IPS DF 6.9 (cell line): ENCODE measurements at places on chromosomes 7 and 10.

- DNase-seq, result no peak
These were observed 282.7 kb upstream of the SEMA3D start for GRCh38 chr7:85469446-85470010.

- DNase-seq, result no peak
These were observed 63.3 kb downstream of the CTTNBP2 start for GRCh38 chr7:117809958-117810357.

GRCh38 chr7:68461430-68461829 lies 1136.8 kb upstream of the AUTS2 start:
- no peak for DNase-seq

GRCh38 chr7:84236398-84236797 lies 41.8 kb upstream of the SEMA3A start:
- no peak for DNase-seq

- DNase-seq, result no peak
These were observed 40.6 kb downstream of the MGAM2 start for GRCh38 chr7:142152076-142152475.

DNA sequence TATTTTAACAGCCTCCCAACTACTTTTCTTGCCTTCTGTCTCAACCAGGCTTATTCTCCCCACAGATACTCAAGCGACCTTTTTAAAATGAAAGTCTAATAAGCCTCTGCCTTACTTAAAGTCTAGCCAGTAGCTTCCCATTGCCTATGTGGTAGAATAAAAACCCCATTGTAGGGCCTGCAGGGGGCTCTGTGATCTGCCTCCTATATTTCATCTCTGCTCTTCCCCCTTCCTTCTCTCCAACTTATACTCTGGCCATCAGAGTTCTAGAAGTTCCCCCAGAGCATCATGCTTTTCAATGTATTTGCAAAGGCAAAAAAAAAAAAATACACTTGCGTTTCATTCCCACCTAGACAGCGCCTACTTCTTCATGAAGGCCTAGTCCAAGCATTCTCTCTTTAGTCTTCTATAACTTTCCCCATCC lies 167.7 kb upstream of the ADO start:
- no peak for DNase-seq

DNA sequence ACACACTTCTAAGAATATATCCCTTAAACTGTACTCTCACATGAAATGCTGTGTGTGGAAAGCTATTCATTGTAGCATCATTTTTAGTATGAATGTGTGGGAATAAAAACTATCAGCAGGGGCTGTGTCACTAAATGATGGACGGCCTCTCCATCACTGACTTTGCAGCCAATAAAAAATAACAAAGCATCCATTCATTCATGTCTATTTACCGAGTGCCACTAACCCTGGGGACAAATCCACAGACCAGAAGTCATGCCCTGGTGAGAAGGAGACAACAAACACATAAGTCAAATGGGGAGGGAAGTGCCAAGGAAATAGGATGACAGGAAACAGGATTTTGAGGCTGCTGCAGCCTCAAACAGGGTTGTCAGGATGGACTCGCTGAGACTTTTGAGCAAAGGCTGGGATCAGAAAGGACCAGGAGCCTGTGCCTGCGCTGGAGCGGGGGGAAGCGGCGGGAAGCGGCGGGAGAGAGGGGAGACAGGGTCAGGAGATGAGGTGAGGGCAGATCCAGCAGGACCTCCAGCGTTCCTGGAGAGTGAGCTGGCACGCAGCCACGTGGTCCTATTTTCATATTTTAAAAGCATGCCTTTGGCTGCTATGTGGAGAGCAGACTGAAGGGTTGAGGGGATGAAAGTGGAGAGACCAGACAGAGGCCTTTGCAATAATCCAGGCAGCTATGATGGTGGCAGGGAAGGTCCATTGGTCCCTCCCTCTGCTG lies 2.2 kb upstream of the NOM1 start:
- no peak for DNase-seq

DNA sequence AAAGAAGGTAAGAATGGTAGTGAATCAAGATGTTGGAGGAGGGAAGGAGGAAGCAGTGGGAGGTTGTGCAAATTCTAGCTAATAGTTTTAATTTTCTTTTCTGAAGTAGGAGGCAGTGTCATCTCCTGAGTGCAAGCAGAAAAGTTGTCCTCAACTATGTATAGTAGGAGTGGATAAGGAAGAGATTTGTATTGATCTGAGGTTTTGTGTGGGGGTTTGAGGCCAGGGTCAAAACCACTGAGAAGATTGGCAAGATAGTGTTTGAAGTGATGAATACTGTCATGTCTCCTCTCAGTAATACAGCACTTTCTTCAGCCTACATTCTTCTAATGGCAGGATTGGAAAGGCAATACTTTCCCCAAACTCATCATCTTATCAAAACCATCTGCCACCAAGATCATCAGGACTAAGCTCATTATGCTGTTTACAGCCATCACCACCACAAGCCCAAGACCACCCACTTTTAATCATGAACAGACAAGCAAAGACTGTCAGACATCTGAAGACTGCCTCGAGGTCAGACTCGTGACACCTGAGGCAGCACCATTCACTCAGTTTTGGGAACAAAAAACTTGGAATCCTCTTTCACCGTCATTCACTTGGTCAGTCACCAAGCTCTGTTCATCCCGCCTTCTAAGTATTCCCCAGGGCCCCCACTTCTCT lies 1.5 kb upstream of the MIOS start:
- no peak for DNase-seq

DNA sequence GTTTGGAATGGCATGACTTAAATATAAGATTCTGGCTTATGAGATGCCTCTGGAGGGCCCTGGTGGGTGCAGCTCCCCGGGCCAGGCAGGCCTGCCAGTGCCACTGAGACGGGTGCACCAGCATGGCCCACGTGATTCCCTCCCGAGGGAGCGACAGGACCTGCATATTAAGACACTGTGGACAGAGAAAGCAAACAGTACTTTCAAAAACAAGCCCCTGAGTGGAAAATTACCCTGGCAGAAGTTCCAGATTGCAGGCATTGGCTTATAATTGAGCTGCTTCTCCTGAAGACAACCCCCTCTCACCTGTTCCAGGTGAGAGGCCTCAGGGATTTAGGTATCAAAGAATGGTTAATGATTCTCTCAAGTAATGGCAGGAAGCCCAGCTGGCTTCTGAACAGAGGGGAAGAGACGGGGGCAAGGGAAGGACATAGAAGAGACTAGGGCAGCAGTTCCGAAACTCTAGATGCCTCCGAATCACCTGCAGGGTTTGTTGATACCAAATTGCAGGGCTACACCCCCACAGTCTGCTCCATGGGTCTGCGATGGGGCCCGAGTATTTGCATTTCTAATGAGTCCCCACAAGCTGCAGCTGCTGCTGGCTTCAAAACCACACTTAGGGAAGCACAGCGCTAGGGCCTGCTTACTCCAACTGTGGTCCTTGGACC lies 66.0 kb upstream of the DOCK1 start:
- DNase-seq, result no peak

DNA sequence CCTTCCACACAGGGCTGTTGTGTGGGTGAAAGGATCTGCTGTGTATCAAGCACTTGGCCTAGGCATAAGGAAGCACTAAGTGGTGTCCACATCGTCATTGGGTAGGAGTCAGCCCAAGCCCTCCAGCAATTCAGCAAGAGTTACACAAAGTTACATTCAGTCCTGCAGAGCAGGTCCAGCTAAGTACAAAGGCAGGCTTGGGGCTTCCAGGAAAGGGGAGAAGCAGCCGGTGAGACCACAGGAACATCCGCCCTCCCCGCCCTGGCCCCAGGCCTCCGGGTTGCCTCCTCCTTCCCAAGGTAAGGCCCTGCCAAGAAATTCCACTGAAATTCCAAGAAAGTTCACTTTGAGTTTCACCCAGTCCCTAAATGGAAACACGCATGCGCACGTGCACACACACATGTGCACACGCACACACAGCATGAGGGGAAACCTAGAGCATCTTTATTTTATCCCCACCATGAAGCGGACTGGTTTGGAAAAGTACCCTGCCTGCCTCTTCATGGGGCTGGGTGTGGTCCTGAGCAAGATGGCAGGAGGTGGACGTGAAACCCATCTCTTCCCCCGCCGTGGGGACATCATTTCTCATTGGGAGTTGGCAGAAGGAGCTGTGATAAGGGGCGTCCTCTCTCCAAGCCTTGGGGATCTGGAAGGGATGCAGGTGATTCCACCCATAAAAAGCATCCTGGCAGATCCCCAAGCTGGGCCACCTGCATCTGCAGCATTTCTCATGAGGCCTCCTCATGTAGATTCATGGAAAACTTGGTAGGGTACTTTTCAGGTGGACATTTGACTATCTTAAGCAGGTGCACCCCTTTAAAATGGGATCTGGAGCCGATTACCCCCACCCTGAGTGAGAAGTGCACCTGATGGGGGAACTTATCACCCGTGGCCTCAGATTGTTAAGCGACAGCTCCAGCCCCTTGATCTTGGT lies 69.1 kb upstream of the NANOS1 start:
- DNase-seq, result no peak
